ENCODE measurements at places on chromosomes 2 and 18.
A peak's percentile ranks its signal among the peaks of the same experiment; 100 is the strongest.

- DNase-seq = peak; percentile 54
These were observed 61.3 kb downstream of the TMEM247 start for GRCh38 chr2:46540496-46541331.

- DNase-seq = no peak
These were observed 170.4 kb upstream of the TANK start for GRCh38 chr2:160989778-160990177.

DNA sequence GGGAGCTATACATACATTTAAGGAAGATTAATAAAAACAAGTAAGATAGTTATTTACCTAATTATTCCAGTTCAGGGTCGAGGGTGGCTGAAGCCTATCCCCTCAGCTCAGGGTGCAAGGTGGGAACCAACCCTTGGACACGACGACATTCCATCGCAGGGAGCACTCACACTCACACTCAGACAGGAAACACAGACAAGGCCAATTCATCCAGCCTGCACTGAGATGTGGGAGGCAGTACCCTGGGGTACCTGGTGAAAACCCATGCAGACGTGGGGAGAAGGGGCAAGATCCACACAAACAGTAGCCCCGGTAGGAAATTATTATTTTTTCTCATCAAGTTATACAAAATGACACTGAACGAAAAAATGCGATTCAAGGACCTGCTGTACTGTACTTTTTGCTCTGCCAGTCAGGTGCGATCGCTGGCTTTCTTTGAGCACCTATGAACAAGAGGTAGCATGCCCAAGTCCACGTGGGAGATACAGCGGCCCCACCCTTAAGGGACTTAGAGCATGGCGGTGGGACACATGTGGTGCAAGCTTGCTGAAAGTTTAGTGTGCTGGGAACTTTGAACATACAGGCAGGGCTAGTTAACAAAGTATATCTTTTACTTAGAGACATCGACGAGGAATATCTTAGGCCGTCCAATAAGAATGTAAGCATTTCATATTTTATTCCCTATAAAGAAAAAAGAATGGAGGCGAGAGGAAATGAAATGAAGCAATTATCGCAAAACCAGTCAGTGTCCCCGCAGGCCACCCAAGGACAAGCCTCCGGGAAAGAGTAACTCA lies 624 bp downstream of the METTL8 start:
- no peak for DNase-seq

- no peak for DNase-seq
These were observed 35.3 kb downstream of the KCNF1 start for GRCh38 chr2:10947005-10947440.

- DNase-seq = no peak
These were observed 1.8 kb upstream of the HJURP start for GRCh38 chr2:233856184-233856583.

- no peak for DNase-seq
These were observed 11.5 kb downstream of the TRIP12 start for GRCh38 chr2:229910147-229910831.

DNA sequence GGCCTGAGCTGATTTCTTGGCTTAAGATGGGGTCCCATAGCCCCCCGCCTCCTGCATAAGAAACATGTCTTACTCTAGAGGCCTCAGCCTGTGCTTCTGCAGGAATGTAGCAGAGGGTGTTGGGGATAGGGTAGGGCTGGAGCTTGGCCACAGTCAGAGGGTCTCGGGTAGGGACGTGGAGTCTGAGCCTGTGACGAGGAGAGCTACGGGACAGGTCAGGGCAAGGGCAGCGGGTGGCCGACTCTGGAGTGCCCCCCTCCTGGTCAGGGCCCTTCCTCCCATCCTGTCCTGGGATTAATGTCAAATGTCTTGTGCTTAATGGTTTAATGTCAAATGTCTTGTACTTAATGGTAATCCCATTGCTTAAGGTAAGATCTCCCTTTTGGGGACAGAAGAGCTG lies 130.4 kb downstream of the GLI2 start:
- DNase-seq = no peak

DNA sequence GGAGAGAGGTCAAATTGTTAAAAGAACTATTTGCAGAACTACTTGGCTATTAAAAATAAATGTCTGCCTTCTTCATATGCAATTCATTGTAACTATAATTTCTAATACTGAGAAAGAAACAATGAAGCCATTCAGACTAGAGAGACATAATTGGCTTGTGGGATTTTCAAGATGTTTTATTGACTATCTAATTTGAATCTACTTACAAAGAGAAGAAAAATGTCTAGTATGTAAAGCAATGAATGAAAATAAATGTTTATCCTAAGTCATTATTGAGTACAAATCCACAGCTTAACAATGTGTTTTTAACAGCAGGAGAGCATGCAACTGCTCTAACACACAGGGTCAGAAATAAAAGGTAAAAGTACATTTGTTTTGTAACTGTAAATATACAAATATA lies 19.2 kb downstream of the RMP24 start:
- DNase-seq = no peak

- no peak for DNase-seq
These were observed 83.9 kb downstream of the PDK1 start for GRCh38 chr2:172639823-172640222.

DNA sequence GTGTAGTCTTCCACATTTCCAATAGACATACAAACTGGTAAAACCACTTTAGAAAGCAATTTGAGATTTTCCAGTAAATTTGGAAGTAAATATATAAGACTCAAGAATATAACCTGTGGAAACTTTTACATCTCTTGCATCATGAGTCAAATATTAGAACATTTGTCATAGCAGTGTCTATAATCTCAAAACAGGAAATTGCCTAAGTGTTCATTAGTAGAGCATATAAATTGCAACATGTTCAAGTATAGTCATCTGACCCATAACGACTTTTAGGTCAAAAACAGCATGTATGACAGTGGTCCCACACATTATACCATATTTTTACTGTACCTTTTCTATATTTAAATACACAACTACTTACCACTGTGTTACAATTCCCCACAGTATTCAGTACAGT lies 555.9 kb upstream of the VRK2 start:
- DNase-seq = no peak

GRCh38 chr2:101327863-101328394 lies 19.4 kb upstream of the RNF149 start:
- no peak for DNase-seq

GRCh38 chr18:78595453-78595852 lies 384.2 kb upstream of the SALL3 start:
- DNase-seq = no peak

- no peak for DNase-seq
These were observed 51.5 kb upstream of the PHLPP1 start for GRCh38 chr18:62663731-62664336.

DNA sequence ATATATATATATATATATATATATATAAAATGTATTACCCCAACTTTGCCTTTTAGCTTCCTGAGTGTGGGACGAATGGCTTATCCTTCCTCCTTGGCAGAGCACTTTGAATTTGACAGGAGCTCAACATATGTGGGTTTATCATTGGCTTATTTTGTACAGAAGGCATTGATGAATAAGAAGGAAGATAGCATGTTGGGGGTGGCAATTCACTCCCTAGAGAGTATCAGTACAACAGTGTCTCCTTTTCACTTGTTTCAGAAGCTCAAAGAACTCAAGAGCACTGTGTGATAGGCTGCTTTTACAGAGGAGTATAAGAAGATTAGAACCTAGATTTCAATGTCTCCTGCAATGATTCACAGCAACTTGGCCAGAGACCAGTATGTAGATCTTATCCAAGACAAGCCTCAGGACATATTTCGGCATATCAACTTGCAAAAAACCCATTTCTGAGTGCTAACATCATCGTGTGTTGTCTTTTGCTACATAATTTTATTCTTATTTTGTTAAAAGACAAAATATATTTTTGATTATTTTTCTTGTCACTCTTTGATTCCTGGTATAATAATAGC lies 345.8 kb downstream of the SOCS6 start:
- no peak for DNase-seq

DNA sequence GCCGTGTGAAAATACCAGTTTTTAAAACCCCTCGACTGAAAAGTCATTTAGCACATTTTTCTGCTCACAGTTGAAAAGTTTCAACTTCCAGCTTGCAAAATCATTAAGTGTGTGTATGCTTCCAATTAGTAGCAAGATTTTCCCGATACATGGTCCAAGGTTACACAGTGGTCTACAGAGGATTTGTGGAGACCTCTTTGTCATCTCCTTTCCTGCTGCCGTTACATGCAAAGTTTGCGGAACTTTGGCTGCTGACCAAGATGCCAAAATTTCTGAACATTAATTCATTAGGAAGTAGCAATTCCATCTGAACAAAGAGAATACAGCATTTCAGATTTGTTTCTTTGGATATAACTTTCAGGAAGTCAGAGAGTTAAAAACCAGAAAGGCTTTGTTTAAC lies 474.6 kb downstream of the PLCL1 start:
- no peak for DNase-seq

GRCh38 chr18:2571200-2572170 lies at the start of the genes METTL4 and NDC80:
METTL4 (minus strand) TSS chr18:2571505; CDS start chr18:2567216, 4,289 bp downstream.
NDC80 (plus strand) TSS chr18:2571557; CDS start chr18:2572986, 1,429 bp downstream.
- DNase-seq = peak; percentile 74

- peak; percentile 25 for DNase-seq
These were observed at the start of gene LTBP1 for GRCh38 chr2:32946314-32947075. LTBP1 (plus strand) TSS chr2:32946953; CDS start chr2:32947325, 372 bp downstream.

- DNase-seq = no peak
These were observed 11.4 kb downstream of the KLHL41 start for GRCh38 chr2:169520896-169521295.

DNA sequence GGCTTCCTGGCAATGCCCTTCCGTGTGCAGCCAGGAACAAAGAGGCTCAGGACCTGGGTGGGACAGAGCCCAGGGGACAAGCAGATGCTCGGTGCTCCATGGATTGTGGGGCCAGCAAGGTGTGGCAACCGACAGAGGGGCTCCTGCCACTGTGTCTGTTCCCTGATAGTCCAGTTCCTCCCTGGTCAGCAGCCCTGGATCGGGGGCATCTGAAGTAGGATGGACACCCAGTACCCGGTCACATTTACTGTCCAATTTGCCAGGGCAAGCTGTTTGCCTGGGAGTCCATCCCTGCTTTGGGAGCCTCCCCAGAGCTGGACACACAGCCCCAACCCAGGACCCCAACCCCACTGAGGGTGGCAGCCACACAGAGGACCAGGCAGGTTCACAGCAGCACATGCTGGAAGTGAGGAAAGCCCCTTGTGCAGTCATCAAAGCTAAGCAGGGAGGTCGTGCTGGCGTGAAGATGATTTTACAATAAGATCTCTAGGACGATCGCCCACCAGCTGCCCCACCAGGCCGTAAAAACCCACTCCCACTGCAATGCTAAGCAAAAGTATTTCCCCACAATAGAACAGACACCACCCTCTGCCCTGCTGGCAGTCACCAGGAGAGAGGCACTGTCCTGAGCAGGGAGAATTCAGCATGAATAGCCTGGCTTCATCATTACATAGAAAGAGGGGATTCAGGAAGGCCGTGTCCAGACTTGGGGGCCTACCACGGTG lies 141.7 kb downstream of the NDUFA10 start:
- no peak for DNase-seq

DNA sequence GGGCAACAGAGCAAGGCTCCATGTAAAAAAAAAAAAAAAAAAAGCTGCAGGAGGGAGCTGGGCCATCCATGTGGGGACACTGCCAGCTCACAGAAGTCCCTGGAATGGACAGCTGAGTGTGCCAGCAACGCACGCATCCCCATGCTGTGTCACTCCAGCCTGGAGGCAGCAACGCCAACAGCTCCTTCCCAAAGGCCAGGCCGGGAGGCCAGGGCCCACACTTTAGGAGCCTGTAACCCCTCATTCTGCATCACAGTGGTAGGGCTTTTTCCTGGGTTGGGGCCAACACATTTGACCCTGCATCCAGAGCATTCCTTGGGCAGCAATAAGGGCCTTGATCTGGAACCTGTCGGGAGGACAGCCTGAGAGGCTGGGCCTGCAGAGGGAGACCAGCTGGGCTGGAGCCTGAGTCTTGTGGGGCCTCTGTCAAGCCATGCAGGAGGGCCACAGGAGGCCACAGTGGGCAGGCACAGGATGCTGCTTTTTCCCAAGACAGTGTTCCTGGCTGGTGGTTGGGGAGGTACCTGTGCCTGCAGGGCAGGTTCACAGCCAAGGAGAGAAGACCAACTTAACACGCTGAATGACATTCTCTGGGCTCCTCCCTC lies 16.8 kb upstream of the KCNK3 start:
- no peak for DNase-seq

DNA sequence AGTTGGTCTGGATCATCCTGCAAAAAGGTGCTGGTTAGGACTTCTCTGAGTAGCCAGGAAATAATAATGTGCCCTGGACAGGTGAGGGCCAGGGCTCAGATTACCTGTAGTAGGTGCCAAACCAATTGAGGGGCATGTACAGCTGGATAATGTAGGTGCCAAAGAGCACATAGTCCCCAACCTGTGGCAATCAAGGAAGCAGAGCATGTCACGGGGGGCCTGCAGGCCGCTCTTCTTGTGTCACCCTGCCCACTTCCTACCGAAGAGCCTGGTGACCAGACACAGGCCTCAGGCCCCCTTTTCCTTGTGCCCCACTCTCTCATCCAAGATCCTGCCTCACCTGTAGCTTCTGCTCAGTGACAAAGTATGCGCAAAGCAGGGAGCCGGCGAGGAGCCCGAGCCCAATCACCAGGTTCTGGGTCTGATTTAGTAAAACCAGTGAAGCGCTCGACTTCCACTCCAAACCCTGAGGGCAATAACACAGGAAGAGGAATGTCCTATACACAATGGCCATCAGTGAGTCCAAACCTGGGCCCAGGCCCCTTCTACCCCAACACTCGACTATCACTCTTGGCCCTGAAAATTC lies 5.2 kb downstream of the ABCB6 start:
- no peak for DNase-seq

DNA sequence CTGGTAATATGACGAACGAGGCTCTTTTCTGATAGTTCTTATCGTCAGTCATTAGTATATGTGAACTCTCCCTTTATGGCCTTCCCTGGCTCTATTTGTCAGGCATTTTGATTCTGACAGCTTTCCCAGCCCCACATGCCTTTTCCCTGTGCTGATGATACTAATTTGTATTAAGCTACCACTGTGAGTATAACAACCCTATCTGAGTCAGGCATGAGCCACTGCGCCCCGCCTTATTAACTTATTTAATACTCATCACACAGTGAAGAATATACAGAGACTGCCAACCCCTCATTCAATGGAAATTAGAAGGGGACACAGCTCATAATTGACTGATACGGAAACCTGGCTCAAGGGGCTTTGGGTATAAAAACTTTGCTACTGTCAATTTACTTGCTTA lies 140.0 kb downstream of the NETO1 start:
- no peak for DNase-seq

DNA sequence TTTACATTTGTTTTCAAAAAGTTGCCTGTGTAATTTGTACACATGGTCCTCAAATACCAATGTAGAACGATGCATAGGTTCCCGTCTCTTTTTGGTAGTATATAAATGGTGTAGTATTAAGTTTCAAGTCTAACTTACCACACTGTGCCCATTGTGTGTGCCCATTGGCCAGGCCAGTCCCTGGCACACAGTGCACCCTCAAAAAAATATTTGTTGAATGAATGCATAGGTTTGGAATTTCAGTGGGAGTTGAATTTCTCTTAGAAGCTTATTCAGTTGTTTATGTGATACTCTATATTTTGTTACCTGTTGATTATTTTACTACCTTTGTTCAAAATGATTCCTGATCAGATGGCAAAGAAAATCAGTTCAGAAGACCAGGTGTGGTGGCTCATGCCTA lies 30.1 kb downstream of the IDH1 start:
- DNase-seq = no peak

- no peak for DNase-seq
These were observed 199.4 kb upstream of the ID2 start for GRCh38 chr2:8482432-8482831.

- DNase-seq = no peak
These were observed 709.2 kb upstream of the ID2 start for GRCh38 chr2:7972670-7973069.

Measured in tibial nerve (tissue), 4 donors.